A549 (cell line): ENCODE measurements at places on chromosomes 11 and 22.

DNA sequence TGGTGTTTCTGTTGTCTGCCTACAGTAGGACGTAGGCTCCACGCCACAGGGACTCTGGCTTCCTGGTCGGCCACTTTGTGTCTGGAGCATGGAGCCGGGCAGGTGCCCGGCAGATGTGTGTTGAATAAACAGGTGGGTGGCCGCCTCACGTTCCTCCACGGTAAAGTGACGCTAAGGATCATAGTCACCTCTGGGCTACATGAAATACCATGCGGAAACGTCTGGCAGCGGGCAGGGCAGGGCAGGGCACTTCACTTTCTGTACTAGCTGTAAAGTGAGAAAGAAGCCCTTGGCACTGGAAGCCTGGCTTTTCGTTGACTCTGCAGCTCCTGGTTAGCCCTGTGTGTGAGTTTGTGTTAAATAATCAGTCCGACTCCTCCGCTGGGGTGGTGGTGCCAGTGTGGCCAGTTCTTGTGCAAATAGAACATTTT lies 52.4 kb downstream of the MCM5 start:
- DNase-seq: no peak

DNA sequence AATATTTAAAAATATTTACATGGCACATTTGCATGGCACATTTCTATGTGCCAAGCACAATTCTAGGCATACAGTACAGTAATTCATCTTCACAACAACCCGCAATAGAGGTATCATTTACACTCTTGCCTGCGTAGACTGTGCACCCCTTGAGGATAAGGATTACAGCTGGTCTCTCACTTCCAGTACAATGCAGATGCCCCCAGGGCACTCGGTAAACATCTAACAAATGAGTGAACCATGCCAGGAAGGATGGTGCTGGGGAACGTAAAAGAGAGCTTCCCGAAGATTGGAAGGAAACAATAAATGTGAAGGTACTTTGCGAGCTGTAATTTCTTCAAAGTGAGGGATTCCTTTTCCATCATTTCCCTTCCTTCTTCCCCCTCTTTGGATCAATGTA lies 1.3 kb downstream of the PRPF19 start:
- DNase-seq: no peak

- DNase-seq: no peak
These were observed 132.0 kb downstream of the BUD13 start for GRCh38 chr11:116640641-116641402.

GRCh38 chr22:36936362-36937116 lies 23.1 kb downstream of the CSF2RB start:
- no peak for DNase-seq
